ENCODE measurements at places on chromosomes 1 and 21.

- DNase-seq, result no peak
Observed at GRCh38 chr1:230066031-230066430, 1.0 kb upstream of the GALNT2 start.

DNA sequence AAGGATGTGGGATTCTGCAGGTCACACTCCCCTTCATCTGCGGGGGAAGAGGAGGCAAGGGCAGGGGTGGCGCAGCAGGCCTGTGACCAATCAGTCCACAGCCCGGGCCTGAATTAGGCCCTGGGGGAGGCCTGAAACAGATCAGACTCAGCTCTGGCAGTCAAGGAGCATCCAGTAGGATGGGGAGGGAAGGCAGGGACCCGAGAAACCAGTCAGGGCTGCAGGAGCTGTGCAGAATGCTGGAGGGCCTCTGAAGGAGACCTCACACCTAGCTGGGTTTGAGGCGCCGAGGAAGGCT is 12.7 kb downstream of the TNNT2 start:
- DNase-seq, result no peak

DNA sequence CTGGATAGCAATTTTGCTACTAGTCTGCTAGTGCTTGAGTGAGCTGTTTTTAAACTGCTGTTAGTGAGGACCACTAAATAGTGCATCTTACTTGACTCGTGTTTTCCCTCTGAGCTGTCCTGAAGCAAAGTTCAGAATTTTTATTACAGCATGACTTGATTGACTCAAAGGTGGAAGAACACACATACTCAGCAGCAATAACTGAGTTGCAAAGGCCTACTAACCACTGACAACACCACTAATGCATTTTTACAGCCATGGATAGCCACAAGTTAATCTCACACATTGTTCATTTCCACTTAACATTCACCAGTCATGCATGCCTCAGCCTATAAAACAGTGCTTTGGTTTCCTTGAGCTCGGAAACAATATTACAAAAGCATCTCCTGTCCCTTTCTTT is 148.7 kb downstream of the RUNX1 start:
- DNase-seq, result no peak

- DNase-seq, result no peak
Observed at GRCh38 chr1:68347415-68347814, 102.3 kb downstream of the RPE65 start.

DNA sequence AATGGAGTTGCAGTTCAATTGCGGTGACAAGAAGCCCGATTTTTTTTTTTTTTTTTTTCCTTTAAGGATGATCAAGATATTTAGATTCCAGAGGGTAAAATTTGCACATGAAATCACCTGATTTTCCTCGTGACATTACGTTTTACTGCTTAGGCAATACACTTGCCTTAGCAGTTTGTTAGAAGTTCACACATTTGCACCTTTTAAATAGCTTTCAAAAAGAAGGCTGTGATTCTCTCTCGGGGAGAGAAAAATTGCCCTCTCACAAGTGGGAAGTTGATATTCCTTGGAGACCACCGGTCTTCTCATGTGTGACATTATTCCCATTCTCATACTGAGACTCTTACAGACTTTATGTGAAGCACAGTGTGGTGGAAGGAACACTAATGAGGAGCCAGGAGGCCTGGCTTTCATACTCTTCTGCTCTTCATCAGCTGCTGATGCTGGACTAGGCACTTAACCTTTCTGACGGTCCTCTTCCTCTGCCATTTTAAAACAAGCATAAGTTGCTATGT is 69.8 kb upstream of the HSPA13 start:
- no peak for DNase-seq

DNA sequence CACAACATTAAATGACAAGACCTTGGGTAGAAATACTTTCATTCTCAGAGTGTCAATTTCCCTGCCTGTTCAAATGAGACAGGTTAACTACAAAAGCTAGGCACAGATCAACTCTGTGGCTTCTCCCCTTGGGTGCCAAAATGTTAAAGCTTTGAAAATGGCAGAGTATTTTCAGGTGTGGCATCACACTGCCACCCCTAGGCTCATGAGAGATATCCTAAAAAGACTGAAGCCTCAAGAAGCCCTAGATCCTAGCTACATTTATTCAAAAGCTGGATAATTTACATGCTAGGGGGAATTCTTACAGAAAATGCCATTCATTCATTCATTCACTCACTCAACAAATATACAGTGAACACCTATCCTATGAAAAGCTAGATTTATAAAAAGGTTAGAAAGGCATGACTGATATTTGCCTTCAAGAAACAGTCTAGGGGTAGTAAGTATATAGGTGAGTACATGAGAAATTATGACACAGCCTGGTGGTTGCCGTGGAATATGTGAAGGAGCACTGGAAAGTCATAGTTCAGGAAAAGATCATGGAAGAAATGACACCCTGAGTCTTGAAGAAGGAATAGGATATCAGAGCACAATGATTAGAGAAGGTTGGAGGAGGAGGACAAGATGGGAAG is 15.9 kb upstream of the RAB4A start:
- DNase-seq, result peak; percentile 15

DNA sequence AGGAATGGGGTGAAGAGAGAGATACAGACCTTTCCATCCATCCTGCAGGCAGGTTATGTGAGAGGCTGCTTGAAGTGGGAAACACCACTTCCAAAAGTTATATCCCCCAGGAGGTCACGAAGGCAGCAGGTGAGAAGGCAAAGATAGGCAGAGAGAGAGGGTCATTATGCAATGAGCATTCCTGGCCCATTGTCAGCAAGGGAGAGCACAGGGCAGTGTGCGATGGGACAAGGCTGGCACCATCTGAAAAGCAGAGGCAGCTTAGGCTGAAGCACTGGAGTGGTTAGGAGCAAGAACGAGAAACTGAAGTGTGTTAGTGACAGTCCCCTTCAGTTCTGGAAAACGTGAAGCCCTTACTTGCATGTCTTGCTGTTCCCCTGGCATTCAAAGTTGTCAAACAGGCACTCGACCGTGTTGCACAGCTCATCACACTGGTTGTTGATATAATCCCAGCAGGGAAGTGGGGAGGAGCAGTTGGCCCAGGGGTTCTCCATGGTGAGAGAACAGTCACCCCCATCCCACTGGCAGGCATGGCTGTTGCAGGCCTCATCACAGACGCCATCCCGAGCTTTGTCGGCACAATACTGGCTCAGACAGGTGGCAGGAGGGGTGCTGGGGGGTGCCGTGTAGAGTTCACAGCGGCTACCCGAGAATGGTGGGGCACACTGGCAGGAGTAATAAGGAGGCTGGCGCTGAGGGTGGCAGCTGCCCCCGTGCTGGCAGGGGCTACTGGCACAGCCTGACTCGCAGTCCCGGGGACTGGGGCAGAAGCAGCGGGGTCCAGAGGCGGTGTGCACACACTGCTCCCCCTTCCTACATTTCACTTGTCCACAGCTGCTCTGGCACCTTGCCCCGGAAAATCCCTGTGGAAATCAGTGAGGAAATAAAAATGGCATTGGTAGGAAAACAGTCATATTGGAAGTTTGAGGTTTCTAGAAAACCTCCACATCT is 28.9 kb upstream of the ADAM30 start:
- no peak for DNase-seq

DNA sequence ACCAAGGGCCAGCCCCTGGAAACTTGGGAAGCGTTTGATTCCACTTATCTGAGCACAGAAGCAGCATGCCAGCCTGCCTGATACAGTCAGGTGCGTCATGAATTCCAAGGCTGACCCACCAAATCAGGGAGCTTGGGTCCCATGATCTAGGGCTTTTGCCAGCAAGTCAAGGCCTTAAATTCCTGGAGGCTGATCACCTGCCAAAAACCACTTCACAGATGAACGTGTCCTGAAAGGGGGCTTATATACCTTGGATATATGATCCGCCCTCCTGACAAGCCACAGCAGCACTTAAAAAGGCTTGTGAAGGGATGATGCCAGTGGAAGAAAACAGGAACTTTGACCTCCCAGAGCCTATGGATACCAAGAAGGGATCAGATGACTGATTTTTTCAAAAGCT is 24.0 kb upstream of the CLIC6 start:
- DNase-seq, result no peak

DNA sequence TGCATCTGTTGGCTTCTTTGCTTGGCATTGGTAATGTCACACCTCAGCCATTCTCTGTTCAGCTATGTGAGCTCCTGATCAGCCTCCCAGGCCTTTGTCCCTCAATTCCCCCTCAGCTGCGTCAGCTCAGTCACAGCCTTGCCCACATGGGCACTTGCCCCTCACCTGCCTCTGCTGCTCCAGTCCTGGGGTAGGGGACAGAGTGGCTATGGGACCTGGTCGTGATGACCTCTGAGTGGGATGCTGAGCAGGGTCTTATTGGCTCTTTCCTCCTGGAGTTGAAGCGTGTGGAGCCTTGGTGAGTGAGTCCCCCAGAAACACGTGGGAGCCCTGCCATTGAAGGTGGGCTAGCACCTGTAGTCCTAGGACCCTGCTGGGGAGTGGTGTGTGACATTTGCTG is 61.4 kb upstream of the TLR5 start:
- DNase-seq, result no peak

DNA sequence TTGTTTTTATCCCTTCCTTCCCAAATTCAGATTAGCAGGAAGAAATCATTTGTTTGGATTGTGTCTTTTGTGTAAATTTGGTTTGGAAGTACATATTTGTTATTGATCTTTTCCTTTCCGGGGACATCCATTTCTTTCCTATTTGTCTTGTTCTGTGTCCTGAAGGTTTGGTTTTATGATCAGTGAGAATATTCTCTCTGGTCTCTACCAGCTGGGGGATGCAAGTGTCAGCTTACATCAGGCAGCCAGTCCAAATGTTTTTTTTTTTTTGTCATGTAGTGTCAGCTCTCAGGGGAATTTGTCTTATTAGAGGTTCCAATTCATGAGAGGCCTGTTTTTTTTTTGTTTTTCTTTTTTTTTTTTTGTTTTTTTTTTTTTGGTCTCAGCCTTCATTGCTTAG is 479.2 kb upstream of the LRRC7 start:
- no peak for DNase-seq

DNA sequence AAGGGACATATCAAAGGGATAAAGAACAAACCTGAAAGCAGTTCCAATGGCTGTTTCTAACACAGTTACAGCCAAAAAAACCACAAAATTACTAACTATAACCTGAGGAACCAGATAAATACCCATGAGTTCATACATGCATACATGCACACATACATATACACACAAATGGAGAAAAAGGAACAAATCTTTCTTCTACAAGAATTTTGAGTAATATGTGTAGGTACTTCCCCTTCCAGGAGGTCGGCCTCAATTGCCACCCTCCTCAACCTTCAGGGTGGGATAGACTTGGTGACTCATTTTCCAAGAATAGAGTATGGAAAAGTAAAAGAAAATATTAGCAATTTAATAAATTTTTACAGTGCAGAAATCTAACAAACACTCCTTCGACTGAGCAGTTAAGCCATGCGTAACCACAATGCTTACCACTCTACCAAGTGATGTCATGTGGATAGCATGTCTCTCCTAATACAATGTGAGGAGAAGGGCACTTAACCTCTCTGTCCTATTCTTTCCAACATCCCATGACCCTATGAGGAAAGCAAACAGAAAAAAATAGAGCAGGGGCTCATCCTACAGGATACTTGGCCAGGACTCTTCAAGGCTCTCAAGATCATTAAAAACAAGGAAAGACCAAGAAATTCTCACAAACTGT is 243.0 kb upstream of the RUNX1 start:
- peak; percentile 69 for DNase-seq

GRCh38 chr21:37557261-37557950 is 190.8 kb downstream of the DYRK1A start:
- DNase-seq, result no peak

DNA sequence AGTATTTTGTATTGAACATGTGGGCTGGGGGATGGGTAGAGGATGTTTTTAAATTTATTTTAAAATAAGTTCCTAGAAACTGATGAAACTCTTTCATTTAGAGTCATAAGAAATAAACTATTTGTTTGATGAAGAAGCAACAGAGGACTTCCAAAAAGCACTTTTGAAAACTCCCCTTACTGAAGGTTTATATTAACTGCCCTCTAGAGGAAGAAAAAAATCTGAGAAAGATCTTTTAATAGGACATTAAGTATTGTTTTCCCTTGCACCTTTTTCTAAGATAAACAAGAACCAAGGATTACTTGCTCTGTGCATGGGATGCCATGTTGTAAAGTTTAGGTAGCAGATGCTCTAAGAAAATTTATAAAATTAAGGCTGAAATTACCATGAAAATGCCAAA is 14.1 kb downstream of the DISP1 start:
- DNase-seq, result no peak

DNA sequence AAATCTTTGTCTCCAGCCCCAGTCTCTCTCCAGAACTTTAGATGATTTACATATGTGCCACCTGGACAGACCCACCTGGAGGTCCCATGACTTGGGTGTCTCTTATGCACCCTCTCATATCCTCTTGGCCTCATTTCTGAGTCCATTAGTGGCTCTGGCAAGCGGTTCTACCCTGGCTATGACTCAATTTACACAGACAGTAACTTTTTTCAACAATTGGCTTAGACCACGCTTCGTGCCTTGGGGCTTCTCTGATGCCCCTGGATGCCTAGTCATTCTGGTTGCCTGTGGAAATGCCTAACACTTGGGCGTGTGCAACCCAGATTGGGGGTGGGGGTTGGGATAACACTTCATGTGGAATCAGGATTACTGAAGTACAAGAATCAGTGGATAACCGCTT is 57.1 kb upstream of the GADD45A start:
- DNase-seq, result no peak

DNA sequence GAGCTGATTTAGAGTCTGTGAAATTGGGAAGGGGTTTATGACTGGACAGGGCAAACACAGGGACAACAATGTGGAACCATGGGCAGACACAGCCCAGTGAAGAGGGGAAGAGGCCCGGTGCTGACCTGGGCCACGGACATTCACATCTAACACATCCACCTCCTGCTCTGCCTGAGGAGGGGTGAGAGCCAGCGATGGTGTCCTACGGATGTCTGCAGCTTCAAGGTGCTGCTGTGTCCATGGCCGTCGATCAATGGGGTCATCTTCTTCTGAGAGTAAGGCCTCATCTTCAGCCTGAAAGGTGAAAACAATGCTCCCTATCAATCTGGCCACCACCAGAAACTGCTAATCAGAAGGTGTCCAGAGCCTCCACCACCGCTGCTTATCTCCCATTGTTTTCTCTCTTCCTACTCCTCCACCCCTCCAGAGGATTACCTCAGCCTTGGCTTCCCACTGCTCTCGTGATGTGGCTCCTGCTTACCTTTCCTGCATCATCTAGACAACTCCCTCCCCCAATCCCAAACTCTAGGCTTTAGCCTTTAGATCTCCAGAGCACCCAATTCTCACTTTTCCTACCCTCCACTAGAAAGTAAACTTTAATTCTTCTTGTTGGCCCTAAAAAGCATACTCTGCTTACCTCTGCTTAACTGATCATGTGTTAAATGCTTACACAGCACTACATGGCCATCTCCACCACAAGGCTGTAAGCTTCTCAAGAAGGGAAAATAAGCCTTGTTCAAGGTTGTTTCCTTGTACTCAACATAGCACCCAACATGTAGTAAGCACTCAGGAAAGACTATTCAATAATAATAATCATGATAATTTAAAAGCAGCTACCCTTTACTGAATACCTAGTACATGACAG is 24.0 kb upstream of the ADAM30 start:
- DNase-seq, result no peak

DNA sequence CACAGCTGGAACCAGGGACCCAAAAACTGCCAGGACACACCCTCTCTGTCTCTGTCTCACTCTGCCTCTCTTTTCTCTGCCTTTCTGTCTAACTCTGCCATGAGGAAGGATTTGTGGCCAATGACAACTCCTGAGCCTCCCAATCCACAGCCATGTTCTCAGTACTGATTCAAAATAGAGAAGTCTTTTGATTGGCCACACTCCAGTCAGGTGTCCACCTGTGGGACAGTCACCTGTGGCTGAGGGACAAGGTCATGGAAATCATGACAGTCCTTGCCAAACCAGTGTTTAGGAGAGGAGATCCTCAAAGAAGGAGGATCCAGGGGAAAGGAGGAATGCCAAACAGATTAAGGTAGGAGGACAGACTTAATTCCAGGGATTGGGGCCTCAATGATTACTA is 15.8 kb downstream of the TINAGL1 start:
- no peak for DNase-seq

All from fibroblast of skin of back (primary cell).